ENCODE measurements at places on chromosomes 6 and 20. TPM values are rescaled to one million over a fixed set of nuclear protein-coding genes. Genes with fewer than 3 reads are reported as not detected.

- DNase-seq = no peak
- H3K27me3 ChIP-seq = no peaks in the 10 kb centered on the region
- H3K4me1 ChIP-seq = no peaks in the 10 kb centered on the region
- no peak overlapping the region for H3K4me3 ChIP-seq
- no peaks in the 10 kb centered on the region for H3K36me3 ChIP-seq
Measured at GRCh38 chr6:105815661-105816555, 270.2 kb upstream of the PRDM1 start.

GRCh38 chr6:128572294-128572693 lies 51.9 kb upstream of the PTPRK start:
- DNase-seq = no peak
- no peak overlapping the region for H3K27ac ChIP-seq
- H3K4me1 ChIP-seq = no peaks in the 10 kb centered on the region
- H3K4me3 ChIP-seq = no peak overlapping the region
- no peaks in the 10 kb centered on the region for H3K36me3 ChIP-seq
- H3K27me3 ChIP-seq = no peaks in the 10 kb centered on the region

DNA sequence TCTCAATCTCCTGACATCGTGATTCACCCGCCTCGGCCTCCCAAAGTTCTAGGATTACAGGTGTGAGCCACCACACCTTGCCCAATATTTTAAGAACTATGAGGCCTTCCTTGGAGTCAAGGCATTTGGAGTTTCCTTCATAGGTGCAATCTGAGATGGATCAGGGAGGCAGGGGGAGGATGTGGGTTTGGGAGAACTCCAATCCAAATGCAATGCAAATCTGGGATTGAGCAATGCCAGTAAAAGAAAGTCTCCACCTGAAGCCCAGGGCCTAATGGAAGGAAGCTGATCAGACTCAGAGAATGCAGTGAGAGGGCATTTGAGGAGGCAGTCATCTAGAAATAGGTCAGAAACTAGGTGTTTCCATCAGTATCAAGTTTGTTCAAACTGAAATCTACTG lies 21.2 kb downstream of the RSPH3 start:
- H3K36me3 ChIP-seq = peaks cover 7% of the 10 kb centered on the region
- no peaks in the 10 kb centered on the region for H3K27me3 ChIP-seq
- H3K4me1 ChIP-seq = no peaks in the 10 kb centered on the region

DNA sequence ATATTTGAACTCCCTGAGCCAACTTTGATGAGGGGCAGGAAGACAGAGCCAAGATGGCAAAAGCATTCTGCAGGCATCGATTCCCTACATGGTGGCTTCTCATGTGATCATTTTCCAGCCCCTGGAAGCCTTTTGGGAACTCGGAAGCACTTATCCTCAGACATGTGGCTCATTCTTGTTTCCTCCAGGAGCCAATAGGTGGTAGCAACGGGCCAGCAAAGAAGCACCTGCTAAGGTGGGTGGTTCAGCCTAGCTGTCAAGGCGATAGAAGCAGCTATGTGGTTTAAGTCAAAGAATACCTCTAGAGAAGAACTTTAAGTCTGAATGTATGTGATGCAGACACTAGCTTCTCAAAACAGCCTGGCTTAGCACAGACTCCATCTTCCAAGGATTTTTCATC lies 64.9 kb upstream of the PAX1 start:
- H3K4me1 ChIP-seq = no peaks in the 10 kb centered on the region
- no peak overlapping the region for H3K4me3 ChIP-seq
- H3K36me3 ChIP-seq = no peaks in the 10 kb centered on the region
- DNase-seq = peak; percentile 19
- H3K27ac ChIP-seq = no peak overlapping the region

DNA sequence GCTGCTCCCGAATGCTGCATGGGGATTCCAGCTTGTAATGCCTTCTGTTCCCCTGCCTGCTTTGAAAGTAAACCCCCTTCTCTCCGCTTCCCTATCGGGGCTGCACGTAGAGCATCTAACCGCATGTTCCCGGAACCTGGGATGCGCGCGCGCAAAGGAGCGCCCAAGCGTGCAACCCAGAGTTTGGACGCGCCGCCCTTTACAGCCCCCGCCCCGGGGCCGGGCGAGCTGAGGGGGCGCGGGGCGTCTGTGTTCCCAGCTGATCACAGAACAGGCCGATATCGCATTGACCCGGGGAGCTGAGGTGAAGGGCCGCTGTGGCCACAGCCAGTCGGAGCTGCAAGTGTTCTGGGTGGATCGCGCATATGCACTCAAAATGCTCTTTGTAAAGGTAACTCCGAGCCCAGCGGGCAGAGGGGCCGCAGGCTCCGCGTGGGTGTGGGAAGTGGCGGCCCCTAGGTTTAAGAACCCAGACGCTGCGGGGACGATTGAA lies 1.4 kb downstream of the LAMP5 start:
- H3K36me3 ChIP-seq = no peaks in the 10 kb centered on the region
- H3K27me3 ChIP-seq = peaks cover 6% of the 10 kb centered on the region
- no peak overlapping the region for H3K27ac ChIP-seq
- H3K4me1 ChIP-seq = peaks cover 26% of the 10 kb centered on the region
- H3K4me3 ChIP-seq = no peak overlapping the region

DNA sequence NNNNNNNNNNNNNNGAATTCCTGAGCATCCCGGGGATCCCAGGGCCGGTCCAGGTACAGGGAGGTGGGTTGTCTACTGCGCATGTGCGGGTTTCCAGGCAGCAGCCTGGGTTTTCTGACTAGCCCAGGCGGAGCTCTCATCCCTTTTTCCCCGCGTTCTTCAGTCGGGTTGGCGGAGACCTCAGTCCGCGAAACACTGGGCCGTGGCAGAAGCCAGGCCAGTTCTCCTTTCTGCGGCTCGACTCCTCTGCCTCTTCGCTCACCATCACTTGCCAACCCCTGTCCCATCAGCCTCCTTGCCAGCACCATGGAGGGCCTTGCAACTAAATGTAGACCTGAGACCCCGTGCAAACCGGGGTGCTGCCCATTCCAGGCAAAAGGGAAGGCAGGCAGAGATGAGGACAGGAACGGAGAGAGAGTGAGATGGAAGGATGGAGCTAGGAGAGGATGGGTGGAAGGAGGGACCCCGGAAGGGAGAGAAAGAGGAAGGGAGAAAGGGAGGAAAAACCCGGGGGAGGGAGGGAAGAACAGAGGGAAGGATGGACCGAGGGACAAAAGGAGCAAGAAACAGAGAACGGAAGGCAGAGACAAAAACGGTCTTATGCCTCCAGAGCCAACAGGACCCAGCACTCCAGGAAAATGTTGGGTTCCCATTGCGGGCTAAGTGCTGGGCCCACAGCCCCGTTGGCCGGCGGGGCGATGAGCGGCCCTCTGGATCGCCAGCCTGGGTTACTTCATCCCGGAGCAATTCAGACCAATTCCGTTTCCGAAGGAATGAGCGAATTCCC lies 445.4 kb upstream of the DEFB115 start:
- H3K27ac ChIP-seq = no peak overlapping the region
- no peaks in the 10 kb centered on the region for H3K4me1 ChIP-seq
- peak; percentile 35 for DNase-seq
- H3K36me3 ChIP-seq = no peaks in the 10 kb centered on the region
- H3K4me3 ChIP-seq = no peak overlapping the region

DNA sequence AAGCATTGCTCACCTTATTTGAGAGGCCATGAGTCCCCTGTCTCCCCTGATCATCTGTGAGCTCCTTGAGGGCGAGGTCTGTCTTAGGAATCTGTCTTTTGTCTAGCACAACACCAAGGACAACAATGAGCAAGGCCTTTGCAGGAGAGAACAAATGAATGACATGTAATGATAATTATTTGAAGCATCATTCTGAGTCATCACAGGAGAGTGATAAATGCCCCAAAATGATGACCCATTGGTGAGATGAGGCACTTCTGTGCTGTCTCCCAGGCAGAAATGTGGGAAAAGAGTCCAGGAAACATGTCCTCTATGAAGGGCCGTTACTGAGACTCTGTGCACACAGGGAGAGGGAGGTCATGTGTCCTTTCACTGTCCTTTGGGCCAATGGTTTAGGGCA lies 105.2 kb upstream of the LRFN2 start:
- no peak overlapping the region for H3K27ac ChIP-seq
- H3K36me3 ChIP-seq = no peaks in the 10 kb centered on the region
- no peaks in the 10 kb centered on the region for H3K4me1 ChIP-seq
- no peak overlapping the region for H3K4me3 ChIP-seq
- no peaks in the 10 kb centered on the region for H3K27me3 ChIP-seq
- no peak for DNase-seq

- H3K27ac ChIP-seq = peak overlapping the region; percentile 38
- no peaks in the 10 kb centered on the region for H3K36me3 ChIP-seq
Measured at GRCh38 chr20:57473246-57474048, 51.5 kb downstream of the CTCFL start.

DNA sequence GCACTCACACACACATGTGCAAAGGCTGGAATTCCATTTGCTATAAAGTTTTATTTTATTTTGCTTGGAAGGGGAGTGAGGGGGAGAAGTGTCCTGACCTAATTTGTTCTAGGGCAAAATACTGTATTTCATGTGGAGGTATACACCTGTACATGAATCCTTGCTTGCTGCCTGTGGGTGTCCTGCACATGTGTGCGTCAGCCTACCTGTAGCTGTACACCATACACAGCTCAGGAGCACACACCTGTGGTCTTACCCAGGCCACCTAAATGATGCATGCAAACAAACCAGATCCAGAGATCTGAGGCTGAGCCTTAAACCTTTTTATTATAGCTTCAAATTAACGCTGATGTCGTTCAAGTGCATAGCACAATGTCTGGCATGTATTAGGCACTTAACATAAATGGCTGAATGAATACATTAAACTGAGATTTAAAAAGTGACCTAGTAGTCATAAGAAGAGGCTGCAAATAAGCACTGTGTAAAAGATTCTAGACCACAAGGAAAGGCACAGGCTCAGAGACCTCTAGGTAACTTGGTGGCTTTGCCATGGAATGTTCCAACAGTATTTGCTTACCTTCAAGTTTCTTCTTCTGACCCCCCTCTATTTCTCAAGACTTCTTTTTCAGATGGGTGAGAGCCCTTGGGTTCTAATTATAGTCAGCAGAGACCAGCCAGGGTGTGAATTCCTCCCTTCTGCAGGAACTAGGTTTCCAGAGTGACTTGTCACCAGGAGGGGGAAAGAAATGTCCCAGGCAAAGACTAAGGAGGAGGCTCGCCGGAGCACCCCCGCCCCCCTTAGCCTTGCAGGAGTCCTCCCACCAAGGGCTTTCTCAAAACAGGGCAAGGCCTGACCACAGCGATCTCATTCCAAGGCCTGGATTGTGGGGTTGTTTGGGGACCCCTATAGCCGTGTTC lies 13.4 kb downstream of the FOXC1 start:
- H3K4me1 ChIP-seq = peaks cover 4% of the 10 kb centered on the region
- H3K36me3 ChIP-seq = no peaks in the 10 kb centered on the region
- H3K27me3 ChIP-seq = peaks cover 89% of the 10 kb centered on the region
- H3K27ac ChIP-seq = no peak overlapping the region
- no peak overlapping the region for H3K4me3 ChIP-seq
- DNase-seq = no peak

DNA sequence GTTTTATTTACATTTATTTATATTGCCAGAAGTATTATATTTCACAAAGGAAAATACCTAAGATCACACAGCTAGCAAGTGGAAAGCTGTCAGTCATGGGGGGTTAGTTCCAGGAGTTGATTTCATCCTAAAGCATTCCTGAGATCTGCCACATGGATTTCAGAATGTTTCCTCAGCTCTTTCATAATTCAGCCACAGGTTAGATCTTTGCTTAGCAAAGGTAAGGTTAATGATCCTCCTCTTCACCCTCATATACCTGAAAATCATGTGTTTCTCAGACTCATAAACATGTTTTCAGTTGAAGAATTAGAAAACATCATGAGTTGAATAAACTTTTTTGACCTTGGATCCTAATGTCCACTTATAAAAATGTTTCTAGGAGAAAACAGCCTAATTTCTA lies 215.4 kb downstream of the ARHGAP18 start:
- no peaks in the 10 kb centered on the region for H3K27me3 ChIP-seq
- no peak overlapping the region for H3K4me3 ChIP-seq
- H3K36me3 ChIP-seq = no peaks in the 10 kb centered on the region
- peaks cover 3% of the 10 kb centered on the region for H3K4me1 ChIP-seq
- H3K27ac ChIP-seq = no peak overlapping the region
- no peak for DNase-seq

- H3K27ac ChIP-seq = no peak overlapping the region
- no peak overlapping the region for H3K4me3 ChIP-seq
- no peaks in the 10 kb centered on the region for H3K4me1 ChIP-seq
- no peaks in the 10 kb centered on the region for H3K36me3 ChIP-seq
- no peaks in the 10 kb centered on the region for H3K27me3 ChIP-seq
Measured at GRCh38 chr20:57090590-57091560, 175.6 kb downstream of the BMP7 start.

DNA sequence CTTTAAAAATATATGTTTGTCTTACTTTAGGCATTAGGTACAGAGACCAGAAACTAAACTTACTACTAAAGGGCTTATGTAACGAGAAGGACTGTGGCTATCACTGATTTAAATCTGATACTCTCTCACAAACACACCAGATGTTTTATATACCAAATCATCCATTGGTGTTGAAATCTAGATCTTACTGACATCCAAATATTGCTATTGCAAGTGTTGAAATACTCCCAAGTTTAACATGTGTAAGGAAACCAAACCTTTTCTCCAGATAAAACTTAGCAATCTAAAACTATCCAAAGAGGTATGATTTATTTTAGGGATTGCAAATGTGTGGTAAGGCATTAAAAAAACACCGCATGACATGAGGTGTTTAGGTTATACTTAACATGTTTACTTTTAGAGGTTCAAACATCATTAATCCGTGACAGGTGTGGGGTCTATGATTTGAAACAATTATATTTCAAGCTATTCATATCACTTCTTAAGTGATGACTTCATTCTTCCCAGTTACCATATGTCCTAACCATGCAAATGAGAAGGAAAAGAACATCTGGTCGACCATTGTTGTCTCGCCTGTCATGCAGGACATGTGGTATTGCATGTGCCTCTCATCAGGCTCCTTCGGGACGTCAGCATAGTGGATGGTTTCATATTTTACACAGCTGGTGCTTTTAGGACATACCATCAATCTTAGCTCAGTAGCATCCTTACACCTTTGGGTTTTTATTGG lies 168.3 kb upstream of the SPACA1 start:
- no peaks in the 10 kb centered on the region for H3K4me1 ChIP-seq
- H3K36me3 ChIP-seq = no peaks in the 10 kb centered on the region
- no peak overlapping the region for H3K27ac ChIP-seq

- H3K4me1 ChIP-seq = no peaks in the 10 kb centered on the region
- H3K36me3 ChIP-seq = no peaks in the 10 kb centered on the region
- H3K4me3 ChIP-seq = no peak overlapping the region
- no peak for DNase-seq
Measured at GRCh38 chr6:46011188-46012085, 4.2 kb downstream of the CLIC5 start.

SNRNP48 gene
- total RNA-seq = 8.4 TPM

SMPD2 gene
- total RNA-seq = 18.2 TPM

ENPP5 gene
- 10.3 TPM for total RNA-seq

C6orf62 gene
- total RNA-seq = 123 TPM

DZANK1 gene
- total RNA-seq = 6.4 TPM

CD93 gene
- total RNA-seq = 133 TPM

MCHR2 gene
- not detected for total RNA-seq

Measured in lung (tissue), 17 donors.